ENCODE measurements at places on chromosomes 1 and 21.

GRCh38 chr1:115426231-115426771 is 88.3 kb upstream of the NGF start:
- no peak for DNase-seq

DNA sequence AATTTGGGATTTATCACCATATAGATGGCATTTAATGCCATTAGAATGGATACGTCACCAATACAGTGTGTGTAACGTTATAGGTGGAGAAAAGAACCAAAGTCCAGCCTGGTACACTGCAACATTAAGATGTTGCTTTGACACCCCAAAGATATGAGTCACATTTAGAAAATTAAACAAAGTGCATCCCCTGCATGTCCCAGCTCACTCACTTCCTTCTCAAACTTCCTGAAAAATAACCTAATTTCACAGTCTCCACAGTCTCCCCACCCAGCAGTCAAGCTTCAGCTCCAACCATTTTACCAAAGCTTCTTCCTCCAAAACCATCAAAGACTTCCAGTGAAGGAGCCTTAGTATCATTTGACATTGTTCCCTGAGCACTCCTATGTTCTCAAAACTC is 111.9 kb downstream of the OMA1 start:
- DNase-seq = no peak

GRCh38 chr1:83691953-83692500 is 306.9 kb downstream of the TTLL7 start:
- DNase-seq = no peak

- no peak for DNase-seq
Observed at GRCh38 chr1:30745834-30746208, 11.8 kb downstream of the LAPTM5 start.

DNA sequence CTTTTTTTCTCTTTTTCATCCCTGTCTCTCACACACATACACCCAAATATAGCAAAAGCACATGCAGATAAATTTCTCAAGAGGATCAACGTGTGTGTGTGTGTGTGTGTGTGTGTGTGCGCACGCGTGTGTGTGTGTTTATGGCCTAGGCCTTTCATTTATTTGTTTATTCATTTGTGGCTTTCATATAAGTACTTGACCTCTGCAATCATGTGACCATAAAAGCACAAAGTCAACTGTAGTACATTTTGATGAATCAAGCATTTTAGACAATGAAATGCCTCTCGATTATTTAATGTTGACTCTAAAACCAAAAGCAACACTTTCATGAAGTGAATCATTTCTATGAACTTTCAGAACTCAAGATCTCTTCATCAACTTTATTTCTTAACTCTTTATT is 194.1 kb upstream of the ADGRL2 start:
- peak; percentile 6 for DNase-seq

DNA sequence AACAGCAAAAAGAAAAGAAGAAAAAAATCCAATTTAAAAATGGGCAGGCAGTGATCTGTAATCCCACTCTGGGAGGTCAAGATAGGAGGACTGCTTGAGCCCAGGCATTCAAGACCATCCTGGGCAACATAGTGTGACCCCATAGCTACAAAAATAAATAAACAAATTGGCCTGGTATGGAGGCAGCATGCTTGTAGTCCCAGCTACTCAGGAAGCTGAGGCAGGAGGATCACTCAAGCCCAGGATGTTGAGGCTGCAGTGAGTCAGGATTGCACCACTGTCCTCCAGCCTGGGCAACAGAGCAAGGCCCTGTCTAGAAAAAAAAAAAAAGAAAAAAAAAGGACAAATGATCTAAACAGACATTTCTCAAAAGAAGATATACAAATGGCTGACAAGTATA is 99.6 kb downstream of the EIF4G3 start:
- DNase-seq = no peak
